ENCODE measurements at places on chromosomes 11 and 22. TPM values are rescaled to one million over a fixed set of nuclear protein-coding genes. Genes with fewer than 3 reads are reported as not detected.

DNA sequence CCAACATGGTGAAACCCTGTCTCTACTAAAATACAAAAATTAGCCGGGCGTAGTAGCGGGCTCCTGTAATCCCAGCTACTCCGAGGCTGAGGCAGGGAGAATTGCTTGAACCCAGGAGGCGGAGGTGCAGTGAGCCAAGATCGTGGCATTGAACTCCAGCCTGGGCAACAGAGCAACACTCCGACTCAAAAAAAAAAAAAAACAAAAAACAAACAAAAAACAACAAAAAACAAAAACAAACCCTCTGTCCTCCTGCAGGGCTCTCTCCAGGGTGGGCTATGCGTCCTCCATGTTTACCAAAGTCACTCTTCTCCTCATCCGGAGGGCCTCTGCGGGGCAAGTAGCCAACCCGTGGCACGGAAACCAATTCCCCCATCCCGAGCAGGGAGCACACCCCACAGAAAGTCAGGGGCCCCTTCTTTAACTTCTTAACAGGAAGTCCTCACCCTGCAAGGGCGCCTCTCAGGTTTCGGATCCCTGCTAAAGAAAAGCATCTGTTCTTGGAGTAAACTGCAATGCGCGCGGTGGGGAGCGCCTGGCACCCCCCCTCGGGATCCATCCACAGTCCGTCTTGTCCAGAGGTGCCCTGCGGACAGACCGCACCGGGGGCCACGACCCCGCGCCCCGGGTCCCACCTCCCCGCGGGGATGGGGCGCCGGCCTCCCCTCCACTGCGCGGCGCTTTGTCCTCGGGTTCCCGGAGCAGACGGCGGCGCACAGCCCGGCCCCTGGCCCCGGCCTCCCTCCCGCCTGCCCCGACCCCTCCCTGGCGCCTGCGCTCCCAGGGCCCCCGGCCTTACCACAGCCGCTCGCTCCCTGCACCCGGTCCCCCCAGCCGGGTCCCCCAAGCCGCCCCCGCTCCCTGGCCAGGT is 712 bp downstream of the CERK start:
- DNase-seq, result no peak

Gene SERHL2
- 0.66 TPM for total RNA-seq

DNA sequence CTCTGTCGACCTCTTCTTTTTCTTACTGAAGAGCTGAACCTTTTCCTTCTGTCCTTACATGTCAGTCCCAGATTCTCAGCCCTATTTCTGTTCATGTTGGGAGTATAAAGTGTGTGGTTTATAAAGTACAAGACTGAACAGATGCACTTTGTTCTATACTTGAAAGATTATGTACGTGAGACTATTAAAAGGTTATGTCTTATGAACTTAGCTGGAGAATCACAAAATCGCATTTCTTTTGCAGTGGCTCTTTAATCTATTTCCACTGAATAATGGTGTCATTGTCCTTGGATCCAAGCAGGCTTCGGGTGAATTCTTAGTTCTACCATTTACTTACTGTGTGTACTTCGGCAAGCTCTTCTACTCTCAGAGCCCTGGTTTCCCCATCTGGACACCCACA is 558.4 kb downstream of the TMEM135 start:
- DNase-seq, result peak; percentile 46

DNA sequence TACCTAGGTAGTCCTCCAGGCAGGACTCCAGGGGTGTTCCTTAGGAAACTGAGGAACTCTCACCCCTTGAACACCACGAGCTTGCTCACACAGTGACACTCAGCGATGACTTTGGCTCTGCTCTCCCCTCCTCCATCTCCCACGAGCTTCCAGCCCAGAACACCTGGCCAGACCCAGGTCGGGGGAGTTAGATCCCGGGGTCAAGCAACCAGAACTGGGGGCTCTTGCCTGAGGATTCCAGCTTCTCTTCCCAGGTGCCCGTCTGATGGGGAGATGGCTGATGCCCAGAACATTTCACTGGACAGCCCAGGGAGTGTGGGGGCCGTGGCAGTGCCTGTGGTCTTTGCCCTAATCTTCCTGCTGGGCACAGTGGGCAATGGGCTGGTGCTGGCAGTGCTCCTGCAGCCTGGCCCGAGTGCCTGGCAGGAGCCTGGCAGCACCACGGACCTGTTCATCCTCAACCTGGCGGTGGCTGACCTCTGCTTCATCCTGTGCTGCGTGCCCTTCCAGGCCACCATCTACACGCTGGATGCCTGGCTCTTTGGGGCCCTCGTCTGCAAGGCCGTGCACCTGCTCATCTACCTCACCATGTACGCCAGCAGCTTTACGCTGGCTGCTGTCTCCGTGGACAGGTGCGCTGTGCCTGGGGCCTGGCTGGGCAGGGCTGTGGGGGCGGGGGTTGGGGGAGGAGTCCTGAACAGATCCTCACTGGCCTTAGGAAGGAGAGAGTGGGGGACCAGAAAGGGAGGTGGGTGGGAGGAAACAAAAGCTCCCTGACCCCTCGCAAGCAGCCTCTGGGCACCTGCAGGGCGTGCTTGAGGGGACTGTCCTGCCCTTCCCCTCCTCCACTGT is at the start of gene GALR3:
GALR3 (plus strand) TSS at position 249 of the 852 bp plus-strand sequence; CDS start at position 274, 25 bp downstream.
- DNase-seq, result no peak

Gene MYBPC3
- not detected for total RNA-seq

Gene C1QTNF5
- not detected for total RNA-seq

DNA sequence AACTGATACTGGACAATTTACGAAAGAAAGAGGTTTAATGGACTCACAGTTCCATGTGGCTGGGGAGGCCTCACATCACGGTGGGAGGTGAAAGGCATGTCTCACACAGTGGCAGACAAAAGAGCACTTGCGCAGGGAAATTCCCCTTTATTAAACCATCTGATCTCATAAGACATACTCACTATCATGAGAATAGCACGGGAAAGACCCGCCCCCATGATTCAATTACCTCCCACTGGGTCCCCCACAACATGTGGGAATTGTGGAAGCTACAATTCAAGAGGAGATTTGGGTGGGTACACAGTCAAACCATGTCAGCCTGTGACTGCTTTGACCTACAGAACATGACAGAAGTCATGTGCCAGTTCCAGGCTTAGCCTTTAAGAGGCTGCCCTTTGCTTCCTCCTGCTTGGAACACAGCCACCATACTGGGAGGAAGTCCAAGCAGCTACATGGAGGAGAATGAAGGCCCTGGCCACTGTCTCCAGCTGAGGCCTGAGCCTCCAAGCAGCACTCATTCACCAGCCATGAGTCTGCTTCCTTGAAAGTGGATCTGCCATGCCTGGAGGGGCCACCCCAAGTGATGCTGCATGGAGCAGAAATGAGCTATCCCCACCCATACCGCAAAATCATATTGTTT is 10.9 kb upstream of the GAL start:
- DNase-seq, result no peak

- DNase-seq, result no peak
Measured at GRCh38 chr22:32800158-32800882, 1.2 kb upstream of the TIMP3 start.

GRCh38 chr22:22123118-22123959 is 121.2 kb upstream of the VPREB1 start:
- peak; percentile 20 for DNase-seq

DNA sequence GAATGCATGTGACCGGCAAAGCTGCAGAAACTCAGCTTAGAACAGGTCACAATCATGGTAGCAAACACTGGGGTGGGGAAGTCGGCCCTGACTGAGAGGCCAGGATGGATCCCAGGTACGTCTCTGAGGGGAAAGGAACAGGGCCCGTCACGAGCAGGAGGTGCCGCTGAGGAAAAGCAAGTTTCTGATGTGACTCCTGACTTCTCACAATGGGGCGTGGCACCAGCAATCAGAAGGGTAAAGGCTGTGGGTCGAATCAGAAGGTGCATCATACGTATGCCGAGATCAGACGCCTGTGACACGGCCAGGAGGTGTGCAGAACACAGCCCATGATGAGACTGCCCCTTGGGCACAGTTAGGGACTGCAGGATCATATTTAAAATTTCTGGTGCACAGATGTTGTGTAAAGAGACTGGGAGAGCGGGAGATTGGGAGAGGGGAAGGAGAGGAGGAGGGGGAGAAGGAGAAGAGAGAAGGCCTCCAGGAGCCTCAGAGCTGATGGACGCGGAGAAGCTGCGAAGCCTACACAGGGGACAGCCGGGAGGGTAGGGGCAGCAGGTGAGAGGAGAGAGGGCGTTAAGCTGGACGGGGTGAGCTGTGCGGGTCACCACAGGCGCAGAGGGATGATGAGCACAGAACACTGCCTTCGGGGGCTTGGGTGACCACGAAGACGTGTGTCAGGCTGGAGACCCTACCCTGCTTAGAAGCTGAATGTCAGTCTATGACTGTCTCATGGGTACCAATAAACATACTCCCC is 30.7 kb downstream of the KRTAP5-5 start:
- DNase-seq, result no peak

DNA sequence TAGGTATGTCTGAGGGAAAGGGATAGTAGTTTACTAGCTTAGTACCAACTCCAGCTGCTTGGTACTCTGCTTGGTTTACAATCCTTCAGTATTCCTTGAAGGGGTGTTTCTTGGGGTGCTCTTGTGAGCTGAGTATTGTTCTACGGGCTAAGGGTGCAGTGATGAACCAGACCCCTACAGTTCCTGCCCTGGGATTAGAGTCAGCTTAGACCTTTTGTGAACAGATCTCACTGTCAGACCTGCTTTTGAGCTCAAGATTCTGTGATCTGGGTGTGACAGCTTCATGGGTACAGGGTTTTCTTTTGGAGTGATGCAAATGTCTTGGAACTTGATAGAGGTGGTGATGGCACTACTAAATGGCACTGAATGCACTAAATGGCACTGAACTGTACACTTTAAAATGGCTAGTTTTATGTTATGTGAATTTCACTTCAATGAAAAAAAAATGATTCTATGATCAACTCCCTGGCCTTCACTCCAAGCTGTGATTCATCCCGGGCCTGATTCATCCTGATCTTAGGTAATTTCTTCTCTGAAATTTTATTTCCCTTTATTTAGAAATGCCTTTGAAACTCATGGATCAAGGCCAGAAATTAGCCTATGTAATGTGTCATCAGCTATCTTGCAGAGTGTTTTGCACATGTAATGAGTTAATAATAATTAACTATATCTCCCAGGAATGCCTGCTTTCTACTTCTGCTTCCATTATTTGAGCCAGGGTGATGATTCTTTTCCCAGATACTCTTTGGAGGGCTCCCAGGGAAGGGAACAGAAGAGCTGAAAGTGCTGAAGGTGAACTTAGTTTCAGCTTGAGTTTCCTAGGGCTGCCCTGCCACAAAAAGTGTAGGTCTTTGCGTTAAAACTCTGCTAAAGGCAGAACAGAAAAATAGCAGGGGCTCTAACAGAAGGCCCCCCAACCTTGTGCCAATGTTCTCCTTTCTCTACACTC is 87.9 kb downstream of the NCAM1 start:
- DNase-seq, result no peak

Gene TMEM132A
- 35.0 TPM for total RNA-seq

Gene TRIM49B
- not detected for total RNA-seq

- DNase-seq, result no peak
Measured at GRCh38 chr11:115912484-115912945, 408.3 kb upstream of the CADM1 start.

- no peak for DNase-seq
Measured at GRCh38 chr22:43449831-43450225, 38.0 kb downstream of the MPPED1 start.

DNA sequence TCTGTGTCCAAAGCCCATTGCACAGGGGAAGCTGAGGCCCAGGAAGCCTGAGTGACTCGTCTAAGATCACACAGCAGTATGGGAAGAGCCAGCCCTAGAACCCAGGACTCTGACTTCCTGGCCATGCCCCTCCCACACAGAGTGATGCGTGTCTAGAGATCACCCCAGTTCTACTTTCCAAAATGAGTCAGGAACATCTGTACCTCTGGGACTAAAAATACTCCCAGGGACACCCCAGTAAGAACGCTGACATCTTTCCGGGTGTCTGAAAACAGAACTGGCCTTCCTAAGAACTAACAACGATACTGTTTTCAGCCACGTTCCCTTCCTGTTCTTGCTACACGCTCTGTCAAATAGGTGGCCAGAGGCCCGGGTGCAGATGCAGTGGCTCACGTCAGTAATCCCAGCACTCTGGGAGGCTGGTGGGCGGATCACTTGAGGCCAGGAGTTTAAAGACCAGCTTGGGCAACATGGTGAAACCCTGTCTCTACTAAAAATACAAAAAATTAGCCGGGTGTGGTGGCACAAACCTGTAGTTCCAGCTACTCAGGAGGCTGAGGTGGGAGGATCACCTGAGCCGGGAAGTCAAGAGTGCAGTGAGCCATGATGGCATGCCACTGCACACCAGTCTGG is 21.7 kb upstream of the PDGFB start:
- DNase-seq, result no peak

DNA sequence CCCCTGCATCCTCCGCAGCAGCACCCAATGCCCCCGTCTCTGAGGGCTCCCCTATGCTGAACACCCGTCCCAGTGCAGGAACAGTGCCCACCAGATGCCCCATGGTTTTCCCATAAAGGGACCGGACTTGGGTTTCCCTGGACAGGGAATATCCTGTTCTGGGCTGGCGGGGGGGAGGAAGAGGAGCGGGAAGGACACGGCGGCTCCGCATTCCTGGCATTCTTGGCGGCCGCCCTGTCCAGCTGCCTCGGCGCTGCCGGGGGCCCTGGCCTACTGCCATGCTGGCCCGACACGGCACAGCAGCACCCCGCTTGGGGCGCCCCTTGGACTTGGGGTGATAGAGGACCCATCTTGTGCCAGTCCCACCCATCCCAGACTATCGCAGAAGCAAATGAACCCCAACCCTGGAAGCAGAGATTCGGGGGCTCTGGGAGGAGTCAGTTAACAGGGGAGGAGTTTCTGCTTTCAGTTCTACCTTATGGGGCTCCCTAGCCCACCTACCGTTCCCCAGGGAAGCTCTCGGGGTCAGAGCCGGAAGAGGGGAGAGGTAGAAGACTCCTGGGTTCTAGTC is 23.7 kb upstream of the CBX7 start:
- peak; percentile 22 for DNase-seq

GRCh38 chr22:12613199-12613598 is 2914.8 kb upstream of the OR11H1 start:
- peak; percentile 54 for DNase-seq

DNA sequence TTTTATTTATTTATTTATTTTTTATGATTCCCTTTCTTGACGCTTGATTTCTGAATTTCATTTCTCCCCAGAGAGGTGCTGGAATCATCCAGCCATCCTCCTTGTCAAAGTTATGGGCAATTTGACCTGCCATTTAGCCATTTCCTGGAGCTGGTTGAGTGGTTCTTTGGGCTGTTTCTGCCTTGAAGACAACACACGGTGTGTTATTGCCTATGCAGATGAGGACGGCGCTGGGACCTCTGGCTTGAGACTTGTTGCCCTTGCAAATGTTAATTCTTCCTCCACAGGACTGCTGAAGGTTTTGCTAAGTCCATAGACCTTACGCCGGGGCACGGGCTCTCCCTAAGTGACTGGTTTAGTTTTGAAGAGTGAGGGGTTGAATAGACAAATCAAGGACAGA is 147.9 kb upstream of the PLET1 start:
- no peak for DNase-seq

Gene HEPHL1
- not detected for total RNA-seq

GRCh38 chr11:44387825-44388224 is 77.9 kb upstream of the ALX4 start:
- no peak for DNase-seq

GRCh38 chr22:29626497-29627195 is 23.2 kb downstream of the NF2 start:
- DNase-seq, result peak; percentile 46

GRCh38 chr22:46798366-46799350 is 36.2 kb downstream of the TBC1D22A start:
- peak; percentile 81 for DNase-seq

Gene NUDT8
- total RNA-seq, result 4.5 TPM

GRCh38 chr11:28877340-28877739 is 769.2 kb downstream of the METTL15 start:
- DNase-seq, result no peak

Gene AGBL2
- total RNA-seq, result 1.5 TPM

Measured in SK-MEL-5 (cell line).